Activated T-cell treated with anti-CD3 and anti-CD28 coated beads, Interleukin-2, amount 50 U/mL, for 48 hours (primary cell): ENCODE measurements at places on chromosomes 11 and 22.

DNA sequence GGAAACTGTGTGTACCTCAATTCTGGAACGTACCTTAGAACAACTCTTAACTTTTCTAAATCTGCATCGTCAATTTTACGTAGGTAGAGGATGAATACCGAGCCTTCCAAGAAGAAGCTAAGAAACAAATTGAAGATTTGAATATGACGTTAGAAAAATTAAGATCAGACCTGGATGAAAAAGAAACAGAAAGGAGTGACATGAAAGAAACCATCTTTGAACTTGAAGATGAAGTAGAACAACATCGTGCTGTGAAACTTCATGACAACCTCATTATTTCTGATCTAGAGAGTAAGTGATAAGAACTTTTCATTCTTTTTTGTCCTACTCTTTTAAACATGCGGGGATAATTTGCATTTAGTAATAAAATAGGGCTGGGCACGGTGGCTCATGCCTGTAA lies 53.5 kb downstream of the SPECC1L start:
- DNase-seq, result no peak

- no peak for DNase-seq
These were observed 51.9 kb upstream of the USP47 start for GRCh38 chr11:11789735-11790369.

- no peak for DNase-seq
These were observed 16.6 kb upstream of the AMPD3 start for GRCh38 chr11:10438458-10438857.

- no peak for DNase-seq
These were observed 21.1 kb upstream of the LRRC55 start for GRCh38 chr11:57160665-57161064.

DNA sequence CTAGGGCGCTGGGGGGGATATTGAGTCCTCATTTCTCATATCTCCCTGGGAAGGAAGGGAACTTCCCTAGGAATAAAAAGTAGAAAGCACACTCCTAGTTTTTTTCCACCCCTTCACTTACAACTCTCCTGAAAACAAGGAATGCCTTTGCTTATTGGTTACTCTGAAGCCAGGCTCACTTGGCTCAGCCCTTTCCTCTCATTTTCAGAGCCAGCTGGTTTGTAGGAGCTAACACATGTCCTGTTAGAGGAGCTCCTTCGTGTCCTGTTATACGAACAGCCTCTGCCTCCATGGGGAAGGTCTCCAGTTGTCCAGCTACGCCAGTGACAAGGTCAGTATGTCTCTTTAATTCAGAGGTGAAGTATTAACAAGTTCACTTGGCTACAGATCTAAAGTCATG lies 17.6 kb downstream of the ALKBH8 start:
- DNase-seq, result no peak

GRCh38 chr11:118921121-118921928 lies 4.4 kb downstream of the BCL9L start:
- DNase-seq, result peak; percentile 35

DNA sequence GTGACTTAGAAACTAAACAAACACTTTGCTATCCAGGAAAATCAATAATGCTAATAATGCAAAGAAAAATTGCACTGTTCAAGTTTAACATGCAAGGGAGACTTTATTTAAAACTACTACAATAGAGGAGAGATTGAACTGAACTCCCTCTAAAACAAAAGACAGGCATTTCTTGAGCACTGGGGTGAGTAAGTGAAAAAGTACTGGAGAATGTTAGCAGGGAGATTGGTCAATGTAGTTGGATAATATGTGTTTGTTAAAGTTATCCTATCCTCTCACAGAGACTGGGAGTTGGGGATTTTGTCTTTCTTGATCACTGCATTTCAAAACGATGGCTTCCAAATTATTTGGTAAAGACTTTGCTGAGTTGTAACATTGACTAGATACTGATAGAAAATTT lies 77.6 kb downstream of the LUZP2 start:
- DNase-seq, result no peak

- peak; percentile 76 for DNase-seq
These were observed 5.4 kb upstream of the TXN2 start for GRCh38 chr22:36486619-36487384.

DNA sequence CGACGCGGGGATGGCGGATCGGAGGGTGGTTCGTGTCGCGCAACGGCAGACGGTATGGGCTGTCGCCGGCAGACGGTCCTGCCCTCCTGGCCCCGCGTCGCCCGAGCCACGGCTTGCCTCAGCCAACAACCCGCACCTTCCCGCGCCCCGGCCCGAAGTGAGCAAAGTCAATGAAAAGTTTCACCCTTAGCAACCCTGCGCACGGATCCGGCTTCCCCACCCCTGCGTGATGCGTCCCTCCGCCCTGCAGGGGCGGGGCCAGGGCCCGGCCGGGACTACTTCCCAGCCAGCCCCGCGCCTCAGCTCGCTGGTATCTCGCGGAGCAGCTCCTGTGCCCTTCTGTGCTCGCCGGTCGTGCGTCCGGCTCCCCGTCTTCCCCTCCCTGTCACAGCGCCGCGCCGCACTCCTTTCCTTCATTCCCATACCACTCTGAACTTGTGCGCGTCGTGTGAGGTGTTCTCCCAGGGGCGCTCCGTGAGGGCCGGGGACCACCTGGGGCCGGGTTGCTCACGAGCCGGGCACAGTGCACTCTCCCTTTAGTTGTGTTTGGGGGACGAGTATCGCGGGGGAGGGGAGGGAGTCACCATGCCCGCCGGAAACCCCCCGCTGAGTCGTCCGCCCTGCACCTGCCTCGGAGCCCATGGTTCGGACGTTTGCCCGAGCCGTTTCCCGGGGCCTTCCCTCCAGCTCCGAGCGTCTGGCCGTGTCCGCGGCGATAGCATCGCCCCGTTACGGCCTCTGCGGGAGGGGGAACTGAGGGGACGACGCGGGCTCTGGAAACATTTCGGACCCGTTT lies at the start of gene TOB2:
Gene TOB2 (minus strand): TSS at position 163 of the 796 bp plus-strand sequence. CDS start 9,456 bp downstream, outside the sequence.
- DNase-seq, result peak; percentile 98

DNA sequence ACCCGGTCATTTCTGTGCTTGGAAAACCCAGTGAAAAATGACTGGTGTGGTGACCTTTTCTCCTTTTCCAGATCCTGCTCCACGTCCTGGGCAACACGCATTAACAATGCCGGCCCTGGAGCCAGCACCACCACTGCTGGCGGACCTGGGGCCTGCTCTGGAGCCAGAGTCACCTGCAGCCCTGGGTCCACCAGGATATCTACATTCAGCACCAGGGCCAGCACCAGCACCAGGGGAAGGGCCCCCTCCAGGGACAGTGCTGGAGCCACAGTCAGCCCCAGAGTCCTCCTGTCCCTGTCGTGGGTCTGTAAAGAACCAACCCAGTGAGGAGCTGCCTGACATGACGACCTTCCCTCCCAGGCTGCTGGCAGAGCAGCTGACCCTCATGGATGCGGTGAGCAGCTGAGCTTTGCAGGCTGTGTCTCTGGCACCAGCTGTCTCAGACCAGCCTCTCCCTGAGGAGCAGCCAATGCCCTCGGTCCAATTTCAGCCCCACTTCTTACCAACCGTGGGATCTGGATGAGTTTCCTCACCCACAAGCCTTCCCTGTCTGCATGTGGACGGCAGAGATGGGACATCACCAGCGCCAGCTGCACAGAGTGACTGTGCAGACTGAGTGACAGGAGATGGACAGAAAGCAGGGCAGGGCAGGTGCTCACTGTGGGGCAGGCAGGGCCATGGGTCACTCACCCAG lies 1.9 kb downstream of the RGL4 start:
- DNase-seq, result no peak

- no peak for DNase-seq
These were observed 44.7 kb downstream of the NF2 start for GRCh38 chr22:29647954-29648737.

- no peak for DNase-seq
These were observed 153.2 kb downstream of the CTTN start for GRCh38 chr11:70551351-70552166.

GRCh38 chr11:117923773-117924172 lies 5.4 kb downstream of the TMPRSS13 start:
- no peak for DNase-seq

DNA sequence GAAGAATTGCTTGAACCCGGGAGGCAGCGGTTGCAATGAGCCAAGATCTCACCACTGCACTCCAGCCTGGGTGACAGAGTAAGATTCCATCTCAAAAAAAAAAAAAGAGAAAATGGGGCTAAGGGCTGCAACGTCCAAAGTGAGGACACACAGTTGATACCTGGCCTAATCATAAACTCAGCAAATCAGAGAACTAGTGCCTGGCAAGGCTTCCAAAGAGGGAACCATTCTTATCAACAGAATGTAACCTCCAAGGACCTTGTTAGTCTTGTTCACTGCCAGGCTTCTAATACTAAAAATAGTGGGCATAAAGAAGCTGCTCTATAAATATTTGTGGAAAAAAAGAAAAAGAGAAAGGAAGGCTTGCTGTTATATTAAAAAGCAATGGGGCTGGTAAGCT lies 42.3 kb downstream of the FAM168A start:
- DNase-seq, result no peak

DNA sequence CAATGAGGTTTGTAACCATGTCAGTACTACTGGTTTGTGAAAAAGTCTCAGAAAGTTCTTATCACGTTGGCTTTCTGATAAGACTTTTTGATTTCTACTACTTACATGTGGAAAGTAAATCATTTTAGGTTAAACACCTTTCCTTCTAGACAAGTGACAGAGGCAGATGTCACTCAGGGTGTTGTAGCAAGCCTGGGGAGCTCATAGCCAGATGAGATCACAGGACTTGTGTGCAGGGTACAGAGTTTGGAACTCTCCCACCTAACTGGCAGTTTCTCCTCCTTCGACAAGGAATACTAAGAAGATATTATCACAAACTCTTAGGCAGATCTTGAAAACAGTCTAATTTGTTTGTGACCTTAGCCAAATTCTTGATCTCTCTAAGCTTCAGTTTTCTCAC lies 49.4 kb upstream of the PICALM start:
- DNase-seq, result no peak

- no peak for DNase-seq
These were observed 160.8 kb downstream of the CRYBB2 start for GRCh38 chr22:25380122-25380747.

DNA sequence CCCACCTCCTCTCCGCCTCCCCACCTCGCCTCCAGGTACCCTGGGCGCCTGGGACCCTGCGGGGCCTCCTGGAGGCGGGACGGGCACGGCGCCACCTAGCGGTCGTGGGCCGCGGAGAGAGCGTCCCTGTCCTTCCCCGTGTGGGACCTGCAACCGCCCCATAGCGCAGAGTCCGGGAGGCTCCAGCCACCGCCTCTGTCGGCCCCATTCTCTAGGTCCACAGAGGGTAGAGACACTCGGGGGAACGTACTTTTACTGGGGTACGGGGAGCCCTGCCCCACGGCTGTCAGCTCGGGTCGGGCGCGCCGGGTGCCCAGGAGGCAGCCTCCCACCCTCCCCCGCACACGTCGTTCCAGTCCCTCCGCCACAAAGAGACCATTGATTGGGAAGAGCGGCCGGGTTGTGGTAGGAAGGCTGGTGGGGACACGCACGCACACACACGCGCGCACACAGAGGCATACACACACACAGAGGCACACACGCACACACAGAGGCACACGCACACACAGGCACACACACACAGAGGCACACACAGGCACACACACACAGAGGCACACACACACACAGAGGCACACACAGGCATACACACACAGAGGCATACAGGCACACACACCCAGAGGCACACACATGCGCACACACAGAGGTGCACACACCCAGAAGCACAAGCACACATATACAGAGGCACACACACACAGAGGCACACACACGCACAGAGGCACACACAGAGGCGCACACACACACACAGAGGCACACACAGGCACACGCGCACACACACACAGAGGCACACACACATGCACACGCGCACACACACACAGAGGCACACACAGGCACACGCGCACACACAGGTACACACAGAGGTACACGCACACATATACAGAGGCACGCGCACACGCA lies 12.6 kb upstream of the NECTIN1 start:
- peak; percentile 72 for DNase-seq

- no peak for DNase-seq
These were observed 331.8 kb upstream of the SYN3 start for GRCh38 chr22:33389936-33390335.

- DNase-seq, result no peak
These were observed 49.1 kb downstream of the ARHGAP8 start for GRCh38 chr22:44801476-44801875.

DNA sequence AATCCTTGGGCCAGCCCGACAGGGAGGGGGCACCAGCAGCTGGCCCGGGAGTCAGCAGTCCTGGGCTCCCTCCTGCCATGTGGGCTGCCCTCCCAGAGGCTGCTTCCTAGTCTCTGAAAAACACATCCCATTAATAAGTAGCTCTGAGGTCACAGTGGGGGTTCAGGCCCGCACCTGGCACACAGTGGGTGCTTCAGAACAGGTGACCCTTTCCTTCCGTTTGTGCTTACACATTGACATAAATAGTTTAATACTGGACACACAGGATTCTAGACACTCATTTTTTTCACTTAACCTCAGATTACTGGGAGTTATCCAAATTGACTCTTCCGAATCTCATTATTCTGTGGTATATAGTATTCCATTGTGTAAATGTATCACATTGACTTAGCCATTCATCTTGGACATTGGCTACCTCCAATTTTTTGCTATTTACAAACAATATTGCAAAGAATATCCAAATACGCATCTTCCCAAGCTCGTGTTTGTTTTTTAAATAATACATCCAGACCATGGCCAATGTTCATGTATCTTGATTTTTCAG lies 474 bp upstream of the CHADL start:
- no peak for DNase-seq

GRCh38 chr22:45608763-45609180 lies 62.9 kb upstream of the ATXN10 start:
- peak; percentile 35 for DNase-seq

DNA sequence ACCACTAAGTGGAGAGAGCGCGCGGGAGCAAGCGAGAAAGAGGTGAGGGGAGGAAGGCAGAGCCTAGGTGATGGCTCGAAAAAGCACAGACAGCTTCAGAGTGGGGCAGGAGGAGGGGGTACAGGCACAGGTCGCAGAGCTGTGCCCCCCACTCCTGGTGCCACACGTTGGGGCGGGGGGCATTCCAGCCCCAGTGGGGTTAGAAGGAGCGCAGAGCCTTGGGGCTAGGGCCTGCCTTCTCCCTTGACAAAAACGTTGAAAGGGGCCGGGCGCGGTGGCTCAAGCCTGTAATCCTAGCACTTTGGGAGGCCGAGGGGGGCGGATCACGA lies 41.6 kb upstream of the ISX start:
- DNase-seq, result no peak

GRCh38 chr11:111840143-111840542 lies 31.2 kb downstream of the ALG9 start:
- no peak for DNase-seq

GRCh38 chr11:112670806-112671570 lies 290.2 kb upstream of the NCAM1 start:
- no peak for DNase-seq

- DNase-seq, result no peak
These were observed 1.9 kb downstream of the SYVN1 start for GRCh38 chr11:65132238-65132987.

GRCh38 chr11:119903821-119904220 lies 174.8 kb upstream of the NECTIN1 start:
- DNase-seq, result no peak
